ENCODE measurements at places on chromosomes 2 and 18.
A peak's percentile ranks its signal among the peaks of the same experiment; 100 is the strongest.

GRCh38 chr2:18272148-18272494 lies 288.3 kb downstream of the RDH14 start:
- DNase-seq, result no peak

- no peak for DNase-seq
Observed at GRCh38 chr2:40914666-40915065, 462.8 kb upstream of the SLC8A1 start.

- DNase-seq, result no peak
Observed at GRCh38 chr18:41695441-41695840, 259.6 kb upstream of the PIK3C3 start.

DNA sequence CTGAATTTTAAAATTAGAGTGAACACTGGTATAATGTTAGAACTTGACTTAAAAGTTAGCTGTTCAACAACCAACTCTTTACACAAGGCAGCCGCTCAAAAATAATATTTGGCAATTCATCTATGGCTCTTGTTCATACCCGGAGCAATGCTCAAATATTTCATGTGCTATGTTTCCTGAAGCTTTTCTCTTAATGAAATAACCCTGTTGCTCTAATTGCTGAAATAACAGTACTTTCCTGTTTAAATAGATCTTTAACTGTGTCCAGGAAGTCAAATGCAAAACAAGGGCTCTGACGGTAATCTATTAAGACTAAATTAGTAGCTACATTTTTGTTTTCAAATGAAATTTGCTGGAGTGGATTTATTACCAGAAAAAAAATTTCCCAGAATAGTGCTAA lies 33.7 kb downstream of the RFTN2 start:
- DNase-seq, result no peak

GRCh38 chr2:59250307-59250677 lies 1009.2 kb upstream of the FANCL start:
- no peak for DNase-seq

DNA sequence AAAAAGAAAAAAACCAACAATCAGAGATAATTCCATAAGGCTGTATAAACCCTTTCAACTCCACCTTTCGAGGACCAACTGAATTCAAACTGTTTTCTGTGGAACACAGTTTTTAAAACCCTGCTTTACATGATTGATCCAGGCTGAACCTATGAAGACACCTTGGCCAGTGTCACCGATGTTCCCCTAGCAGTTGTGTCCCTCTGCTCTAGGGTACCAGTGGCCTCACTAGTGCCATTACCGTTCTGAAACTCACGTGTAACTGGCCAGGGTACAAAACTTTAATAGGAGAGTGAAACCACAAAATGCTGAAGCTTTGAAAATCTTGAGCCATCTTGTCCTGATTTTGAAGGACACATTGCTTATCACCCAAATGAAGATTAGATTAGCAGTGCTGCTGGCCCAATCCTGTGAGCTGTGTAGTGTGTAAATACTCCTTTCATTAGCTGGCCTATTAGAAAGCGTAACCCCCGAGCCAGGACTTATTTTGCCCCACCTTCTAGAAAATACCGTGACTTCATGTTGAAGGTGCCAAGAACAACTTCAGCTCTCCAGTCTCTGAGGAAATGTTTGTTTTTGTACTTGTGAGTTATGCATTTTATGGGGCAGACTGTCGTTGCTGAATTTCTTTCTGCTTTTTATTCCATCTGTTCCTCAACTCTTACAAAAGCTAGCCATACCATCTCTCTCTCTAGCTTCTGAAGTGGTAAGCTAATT lies 147.8 kb upstream of the MAP3K20 start:
- DNase-seq, result no peak

GRCh38 chr2:128302744-128303067 lies 16.0 kb downstream of the HS6ST1 start:
- DNase-seq, result no peak

- DNase-seq, result no peak
Observed at GRCh38 chr2:119282146-119282995, 58.7 kb downstream of the STEAP3 start.

GRCh38 chr2:221492636-221493035 lies 79.5 kb downstream of the EPHA4 start:
- DNase-seq, result no peak

- DNase-seq, result no peak
Observed at GRCh38 chr2:23549051-23549450, 164.1 kb downstream of the KLHL29 start.

- DNase-seq, result peak; percentile 68
Observed at GRCh38 chr2:72148837-72149555, 1.3 kb upstream of the CYP26B1 start.

GRCh38 chr18:50472941-50473340 lies 86.9 kb upstream of the MAPK4 start:
- DNase-seq, result no peak

DNA sequence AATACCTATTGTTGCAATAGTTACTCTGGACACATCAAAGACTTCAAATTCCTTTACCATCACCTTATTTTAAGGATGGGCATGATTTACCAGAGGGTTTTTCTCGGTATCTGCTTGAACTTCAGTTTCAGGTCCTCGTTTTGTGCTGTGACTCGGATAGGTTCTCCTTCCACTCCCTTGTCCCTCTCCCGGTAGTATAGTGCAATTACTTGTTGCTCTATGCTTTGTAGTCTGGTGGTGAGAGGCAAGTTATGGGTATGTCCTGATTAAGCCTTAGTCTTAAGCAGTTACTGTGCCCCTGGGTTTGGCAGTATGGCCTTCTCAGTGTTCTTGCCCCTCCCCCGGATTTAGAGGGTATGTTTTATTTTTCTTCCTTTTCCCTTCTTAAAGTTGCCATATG lies 96.6 kb downstream of the RHBDD1 start:
- DNase-seq, result no peak

All from hepatic stellate cell (primary cell).